T-helper 17 cell (primary cell): ENCODE measurements at places on chromosomes 13 and 19.

- no peak for DNase-seq
Measured at GRCh38 chr13:99193152-99193551, 7.5 kb upstream of the UBAC2 start.

DNA sequence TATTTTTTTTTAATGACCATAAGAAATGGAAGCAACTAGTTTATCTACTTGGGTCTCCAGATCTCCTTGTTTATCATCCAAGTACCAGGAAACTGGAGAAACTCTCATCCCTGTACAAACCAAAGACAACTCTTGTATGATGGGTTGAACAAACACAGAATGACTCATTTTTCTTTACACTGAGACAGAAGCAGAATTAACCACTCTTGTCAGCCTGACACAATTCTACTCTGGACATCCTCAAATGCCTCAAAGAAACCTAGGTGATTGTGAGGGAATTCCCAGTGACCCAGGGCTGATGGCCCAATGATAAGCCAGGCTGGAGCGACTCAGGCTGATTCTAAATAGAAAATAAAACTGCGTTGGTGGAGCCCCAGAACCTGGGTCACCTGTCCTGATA is 151.5 kb downstream of the ZNF737 start:
- DNase-seq: no peak

- DNase-seq: no peak
Measured at GRCh38 chr13:41823476-41823875, 137.4 kb downstream of the VWA8 start.

DNA sequence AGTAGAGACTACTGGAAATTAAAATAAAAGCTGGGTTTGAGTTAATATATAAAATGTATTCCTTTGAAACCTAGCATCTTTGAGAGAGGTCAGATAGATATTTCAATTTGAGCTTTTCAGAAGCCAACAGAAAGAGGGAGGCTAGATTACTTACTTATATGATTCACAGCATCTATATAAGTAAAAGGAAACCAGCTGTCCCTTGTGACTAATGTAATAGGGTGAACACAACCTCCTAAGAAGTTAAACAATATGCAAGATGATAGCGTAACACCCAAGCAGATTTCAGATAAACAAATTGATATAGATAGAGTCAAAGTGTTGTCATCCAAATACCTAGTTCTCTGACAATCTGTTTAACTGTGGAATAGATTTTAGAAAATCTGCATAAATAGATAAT is 393.5 kb upstream of the GPC6 start:
- DNase-seq: no peak

- no peak for DNase-seq
Measured at GRCh38 chr13:77584106-77584505, 48.6 kb downstream of the SCEL start.

- no peak for DNase-seq
Measured at GRCh38 chr19:55014714-55015113, 23.4 kb downstream of the GP6 start.

DNA sequence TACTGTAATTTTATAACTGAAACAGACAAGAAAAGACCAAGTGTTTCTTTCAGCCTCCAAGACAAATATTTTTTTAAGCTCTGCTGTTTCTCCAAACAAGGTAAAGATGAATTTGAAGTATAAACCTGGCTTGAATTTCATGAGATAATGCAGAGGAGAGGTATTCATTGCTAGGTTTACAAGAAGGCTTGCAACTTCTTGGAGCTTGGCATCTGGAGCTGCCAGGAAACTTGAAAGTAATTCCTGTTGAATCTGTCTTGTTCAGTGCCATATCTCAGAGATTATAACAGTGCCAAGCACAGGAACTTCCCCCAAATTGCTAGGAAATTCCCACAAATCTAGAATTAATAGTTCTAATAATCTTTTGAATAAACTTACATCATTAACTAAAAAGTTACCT is 70.9 kb downstream of the CDK8 start:
- DNase-seq: no peak

DNA sequence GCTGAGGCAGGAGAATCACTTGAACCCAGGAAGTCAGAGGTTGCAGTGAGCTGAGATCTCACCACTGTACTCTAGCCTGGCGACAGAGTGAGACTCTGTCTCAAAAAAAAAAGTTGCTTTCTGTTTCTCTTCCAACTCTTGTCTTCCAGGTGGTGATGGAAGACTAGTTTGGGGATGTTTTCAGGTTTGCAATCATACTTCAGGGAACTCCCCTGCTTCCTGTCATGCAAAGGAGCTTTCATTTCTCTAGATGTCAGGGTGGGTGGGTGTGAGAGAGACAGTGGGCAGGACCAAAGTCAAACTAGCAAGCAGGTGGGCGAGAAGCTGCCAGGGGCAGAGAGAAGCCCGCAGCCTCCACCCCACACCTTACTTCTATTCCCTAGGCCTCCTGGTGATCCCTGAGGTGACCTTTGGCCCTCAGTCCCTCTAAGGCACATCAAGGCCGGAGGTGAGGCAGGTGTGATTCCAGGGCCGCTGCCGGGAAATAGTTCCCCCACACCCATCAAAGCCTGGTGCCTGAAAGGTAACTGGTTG is 25.7 kb downstream of the CCNE1 start:
- DNase-seq: no peak

GRCh38 chr19:30131246-30131645 is 189.2 kb downstream of the URI1 start:
- DNase-seq: no peak

- no peak for DNase-seq
Measured at GRCh38 chr19:15293781-15294491, 38.4 kb downstream of the BRD4 start.

DNA sequence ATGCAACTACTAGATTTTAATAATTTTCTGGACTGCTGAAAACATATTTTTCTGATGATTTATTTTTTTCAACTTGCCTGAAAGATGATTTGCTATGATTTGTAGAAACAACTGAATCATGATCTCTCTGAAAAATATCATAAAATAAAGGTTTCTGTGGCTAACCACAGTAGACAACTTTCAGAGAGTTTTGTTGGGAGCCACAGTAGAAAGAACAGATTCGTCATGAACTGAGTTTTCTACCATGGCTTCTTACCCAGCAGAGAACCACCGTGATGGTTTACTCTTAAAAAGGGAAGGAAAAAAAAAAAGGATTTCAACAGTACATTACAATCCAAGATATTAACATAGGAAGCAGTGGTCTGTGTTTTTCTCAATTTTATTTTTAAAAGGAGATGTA is 18.0 kb downstream of the ZAR1L start:
- DNase-seq: no peak

DNA sequence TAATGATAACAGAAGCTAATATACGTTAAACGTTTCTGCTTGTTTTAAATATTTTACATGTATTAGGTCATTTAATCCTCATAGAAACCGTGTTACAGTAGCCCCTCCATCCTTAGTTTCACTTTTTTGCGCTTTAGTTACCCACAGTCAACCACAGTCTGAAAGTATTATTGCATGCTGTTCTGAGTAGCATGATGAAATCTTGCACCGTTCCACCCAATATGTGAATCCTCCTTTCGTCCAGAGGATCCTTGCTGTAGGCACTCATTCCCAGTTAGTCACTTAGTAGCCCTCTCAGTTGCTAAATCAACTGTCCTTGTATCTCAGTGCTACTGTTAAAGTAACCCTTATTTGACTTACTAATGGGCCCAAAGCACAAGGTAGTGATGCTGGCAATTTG is 257.8 kb downstream of the ENOX1 start:
- no peak for DNase-seq

DNA sequence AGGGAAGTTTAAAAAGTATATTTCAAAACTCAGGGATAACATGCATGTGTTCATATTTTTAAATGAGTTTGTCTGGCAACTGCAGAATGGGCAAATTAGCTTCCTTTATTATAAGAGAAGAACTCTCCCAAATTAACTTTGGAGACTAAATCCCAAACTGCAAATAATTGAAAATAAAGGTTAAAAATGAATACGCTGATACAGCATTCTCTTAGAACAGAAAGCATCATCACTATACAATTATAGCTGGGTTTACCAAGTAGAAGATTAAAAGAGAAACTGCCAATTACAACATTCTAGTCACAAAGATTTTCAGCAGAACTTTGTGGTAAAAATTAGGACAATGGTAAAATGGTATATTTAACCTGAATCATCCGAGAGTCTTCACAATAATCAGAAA is 73.3 kb downstream of the OLFM4 start:
- no peak for DNase-seq

DNA sequence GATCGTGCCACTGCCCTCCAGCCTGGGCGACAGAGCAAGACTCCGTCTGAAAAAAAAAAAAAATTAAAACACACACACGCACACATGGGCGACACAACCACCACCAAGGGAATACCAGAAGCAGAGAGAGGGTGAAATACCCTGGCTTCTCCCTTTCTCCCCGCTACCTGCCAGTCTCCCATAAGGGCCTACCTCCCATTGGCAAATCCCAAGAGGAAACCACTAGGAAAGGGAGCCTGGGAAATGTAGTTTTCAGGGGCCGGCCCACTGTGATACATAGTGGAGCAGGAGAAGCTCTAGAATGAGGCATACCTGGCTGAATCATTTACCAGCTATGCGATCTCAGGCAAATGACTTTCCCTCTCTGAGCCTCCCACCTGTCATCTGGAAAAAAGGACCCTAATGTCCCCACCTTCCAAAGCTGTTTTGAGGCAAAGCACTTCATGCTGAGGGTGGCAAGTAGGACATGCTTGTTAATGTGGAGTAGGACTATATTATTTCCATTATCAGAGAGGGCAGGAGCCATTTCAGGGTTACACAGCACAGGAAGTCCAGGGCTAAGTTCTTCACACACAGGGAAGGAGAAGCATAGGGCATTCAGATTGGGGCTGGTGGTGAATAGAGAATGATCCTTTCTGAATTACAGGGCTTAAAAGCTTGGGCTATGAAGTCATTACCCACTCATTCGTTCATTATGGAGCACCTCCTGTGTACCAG is 14.3 kb upstream of the HNRNPUL1 start:
- DNase-seq: no peak

DNA sequence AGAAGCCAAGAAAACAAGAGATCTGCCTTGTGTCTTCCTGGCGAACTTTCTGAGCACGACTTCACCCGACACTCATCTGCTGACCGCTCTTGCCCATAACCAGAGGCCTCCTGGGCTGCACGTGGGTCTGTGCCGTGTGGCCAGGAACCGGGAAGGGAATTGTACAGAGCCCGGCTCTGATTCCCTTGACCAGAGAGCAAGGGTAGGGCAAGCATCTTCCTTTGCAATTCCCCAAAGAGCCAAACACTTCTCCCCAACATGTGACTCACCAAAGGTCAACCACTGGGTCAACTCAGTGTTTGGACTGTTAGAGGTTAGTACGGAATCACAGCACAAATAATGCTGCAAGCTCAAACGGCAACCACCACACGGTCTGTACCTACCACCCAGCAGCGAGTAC is 48.9 kb downstream of the KLF2 start:
- no peak for DNase-seq

DNA sequence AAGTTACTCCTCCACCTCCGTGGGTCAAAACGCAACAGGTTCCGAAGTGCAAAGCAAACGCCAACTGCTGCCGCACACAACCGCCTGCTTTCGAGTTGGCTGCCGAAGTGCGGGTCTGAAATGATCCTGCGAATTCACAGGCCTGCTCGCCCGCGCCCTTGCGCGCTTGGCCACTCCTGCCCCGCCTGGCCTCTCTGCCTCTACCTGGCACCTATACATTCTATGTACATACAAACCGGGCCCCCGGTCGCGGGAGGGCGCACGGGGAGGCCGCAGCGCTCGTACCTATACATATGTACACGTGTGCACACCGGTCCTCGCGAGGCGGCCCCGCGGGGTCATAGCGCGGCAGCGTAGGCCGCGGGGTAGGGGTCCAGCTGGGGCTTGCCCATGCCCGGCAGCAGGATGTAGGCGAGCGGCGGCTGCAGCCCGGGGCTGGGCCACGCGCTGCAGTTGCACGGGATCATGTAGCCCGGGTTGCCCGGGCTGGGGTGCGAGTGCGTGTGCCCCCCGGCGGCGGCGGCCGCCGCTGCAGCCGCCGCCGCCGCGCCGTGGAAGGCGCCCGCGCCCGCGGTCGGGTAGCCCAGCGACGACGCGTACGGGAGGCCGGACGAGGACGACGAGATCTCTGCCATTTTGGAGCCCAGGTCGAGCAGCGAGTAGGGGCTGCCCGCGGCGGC is 1.3 kb downstream of the SOX21 start:
- DNase-seq: no peak

GRCh38 chr19:33290956-33291622 is 11.2 kb downstream of the CEBPA start:
- no peak for DNase-seq

DNA sequence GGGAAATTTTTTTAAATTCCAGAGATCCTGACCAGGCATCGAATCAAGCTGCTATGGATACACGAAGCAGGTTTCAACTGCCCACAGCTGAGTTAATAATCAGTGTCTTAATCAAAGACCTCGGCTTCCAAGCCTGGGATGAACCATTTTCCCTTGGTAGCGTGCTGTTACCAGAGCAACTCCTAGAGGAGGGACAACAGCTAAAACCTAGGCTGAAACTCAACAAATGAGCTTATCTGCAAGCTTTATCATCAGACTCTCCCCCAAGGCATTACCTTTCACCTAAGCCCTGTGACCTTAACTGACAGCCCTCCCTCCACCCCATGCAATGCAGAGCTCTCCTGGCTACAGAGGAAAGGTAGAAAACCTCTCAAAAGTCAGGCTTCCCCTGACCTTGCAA is 39.7 kb downstream of the RCBTB1 start:
- DNase-seq: no peak

- no peak for DNase-seq
Measured at GRCh38 chr13:98543378-98544103, 33.4 kb downstream of the STK24 start.

GRCh38 chr19:5298471-5298901 is 42.1 kb downstream of the PTPRS start:
- DNase-seq: no peak

DNA sequence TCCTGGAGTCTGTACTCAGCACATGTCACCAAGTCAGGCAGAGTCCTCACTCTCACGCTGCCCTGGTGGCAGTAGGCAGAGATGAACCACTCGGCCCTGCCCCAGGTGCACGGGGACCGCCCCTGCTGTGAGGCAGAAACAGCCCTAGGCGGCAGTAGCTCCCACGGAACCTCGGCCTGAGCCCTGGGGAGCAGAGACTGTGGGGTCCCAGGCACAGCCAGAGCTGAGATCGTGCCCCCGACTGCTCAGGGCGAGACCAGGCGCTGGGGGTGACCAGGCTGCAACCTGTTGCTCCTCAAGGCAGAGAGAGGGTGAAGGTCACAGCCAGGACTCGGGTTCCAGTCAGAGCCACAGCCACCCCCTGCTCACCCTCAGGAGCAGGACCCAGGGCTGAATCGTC is 34.9 kb downstream of the AP1M1 start:
- no peak for DNase-seq

DNA sequence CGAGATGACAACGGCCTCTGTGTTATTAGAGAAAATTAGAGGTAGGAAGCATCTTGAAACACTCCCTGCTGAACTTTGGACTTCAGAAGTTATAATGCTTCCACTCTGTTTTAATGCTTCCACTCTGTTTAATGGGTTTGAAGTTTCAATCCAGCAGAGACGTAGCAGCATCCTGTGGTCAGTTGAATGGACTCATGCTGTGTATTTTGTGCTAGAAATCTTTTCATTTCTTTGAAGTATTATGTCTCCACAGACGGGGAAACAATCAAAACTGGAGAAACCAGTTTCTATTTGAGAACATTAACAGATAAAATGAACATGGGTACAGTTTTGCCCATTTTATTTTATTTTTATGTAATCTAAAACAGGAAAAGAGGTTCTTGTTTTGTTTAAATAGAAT is 1736.2 kb downstream of the SLITRK5 start:
- DNase-seq: no peak

GRCh38 chr13:25409938-25410337 is 38.2 kb downstream of the ATP8A2 start:
- DNase-seq: no peak
